ENCODE measurements at places on chromosomes 7 and 10. TPM values are rescaled to one million over a fixed set of nuclear protein-coding genes. Genes with fewer than 3 reads are reported as not detected.

MKRN1 gene
- total RNA-seq = 60.2 TPM

- H3K27me3 ChIP-seq = no peaks in the 10 kb centered on the region
- no peaks in the 10 kb centered on the region for H3K36me3 ChIP-seq
- no peak overlapping the region for H3K27ac ChIP-seq
- no peaks in the 10 kb centered on the region for H3K4me1 ChIP-seq
- H3K4me3 ChIP-seq = no peak overlapping the region
Measured at GRCh38 chr10:62858364-62858763, 42.2 kb upstream of the EGR2 start.

CTTNBP2 gene
- 18.2 TPM for total RNA-seq

GRCh38 chr10:95415621-95416031 is 124.8 kb upstream of the PDLIM1 start:
- no peaks in the 10 kb centered on the region for H3K36me3 ChIP-seq
- H3K27me3 ChIP-seq = no peaks in the 10 kb centered on the region
- no peak overlapping the region for H3K4me3 ChIP-seq
- no peak for DNase-seq

FAM131B gene
- 0.54 TPM for total RNA-seq

DNA sequence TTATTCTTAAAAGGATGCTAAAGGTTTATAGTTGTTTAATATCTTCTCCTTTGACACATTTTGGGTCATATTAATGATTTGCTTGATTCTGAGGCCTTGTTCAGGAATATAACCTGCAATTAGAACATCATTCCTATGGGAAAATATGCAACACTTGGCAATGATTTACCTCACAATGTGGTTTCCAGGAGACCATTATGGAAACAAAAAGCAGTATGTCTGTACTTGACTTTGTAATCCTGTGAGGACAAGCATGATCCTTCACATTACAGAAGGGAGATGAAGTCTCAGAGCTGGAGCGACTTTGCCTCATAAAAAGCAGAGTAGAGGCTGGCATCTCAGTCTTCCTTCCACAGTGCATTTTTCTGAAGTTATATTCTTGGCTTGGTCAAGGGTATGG is 57.0 kb upstream of the CDCA7L start:
- H3K4me1 ChIP-seq = no peaks in the 10 kb centered on the region
- DNase-seq = no peak
- no peak overlapping the region for H3K4me3 ChIP-seq
- no peaks in the 10 kb centered on the region for H3K27me3 ChIP-seq
- H3K27ac ChIP-seq = no peak overlapping the region

- no peak overlapping the region for H3K4me3 ChIP-seq
- no peak overlapping the region for H3K27ac ChIP-seq
- H3K4me1 ChIP-seq = peaks cover 2% of the 10 kb centered on the region
- no peak for DNase-seq
- no peaks in the 10 kb centered on the region for H3K36me3 ChIP-seq
Measured at GRCh38 chr10:26824015-26824690, 36.6 kb downstream of the ABI1 start.

- no peak for DNase-seq
- H3K4me3 ChIP-seq = no peak overlapping the region
- H3K27me3 ChIP-seq = no peaks in the 10 kb centered on the region
- H3K36me3 ChIP-seq = no peaks in the 10 kb centered on the region
- no peak overlapping the region for H3K27ac ChIP-seq
Measured at GRCh38 chr10:22615819-22616499, 98.4 kb downstream of the PIP4K2A start.

EPDR1 gene
- total RNA-seq = 84.4 TPM

- H3K27ac ChIP-seq = no peak overlapping the region
- H3K4me3 ChIP-seq = no peak overlapping the region
- no peak for DNase-seq
- peaks cover 18% of the 10 kb centered on the region for H3K4me1 ChIP-seq
Measured at GRCh38 chr10:48802611-48803071, 118.0 kb downstream of the WDFY4 start.

GRCh38 chr7:64873517-64873916 is 29.6 kb upstream of the ZNF273 start:
- H3K27ac ChIP-seq = no peak overlapping the region
- H3K36me3 ChIP-seq = no peaks in the 10 kb centered on the region
- no peak for DNase-seq
- H3K4me3 ChIP-seq = no peak overlapping the region
- H3K27me3 ChIP-seq = no peaks in the 10 kb centered on the region

PARG gene
- 23.1 TPM for total RNA-seq

DNA sequence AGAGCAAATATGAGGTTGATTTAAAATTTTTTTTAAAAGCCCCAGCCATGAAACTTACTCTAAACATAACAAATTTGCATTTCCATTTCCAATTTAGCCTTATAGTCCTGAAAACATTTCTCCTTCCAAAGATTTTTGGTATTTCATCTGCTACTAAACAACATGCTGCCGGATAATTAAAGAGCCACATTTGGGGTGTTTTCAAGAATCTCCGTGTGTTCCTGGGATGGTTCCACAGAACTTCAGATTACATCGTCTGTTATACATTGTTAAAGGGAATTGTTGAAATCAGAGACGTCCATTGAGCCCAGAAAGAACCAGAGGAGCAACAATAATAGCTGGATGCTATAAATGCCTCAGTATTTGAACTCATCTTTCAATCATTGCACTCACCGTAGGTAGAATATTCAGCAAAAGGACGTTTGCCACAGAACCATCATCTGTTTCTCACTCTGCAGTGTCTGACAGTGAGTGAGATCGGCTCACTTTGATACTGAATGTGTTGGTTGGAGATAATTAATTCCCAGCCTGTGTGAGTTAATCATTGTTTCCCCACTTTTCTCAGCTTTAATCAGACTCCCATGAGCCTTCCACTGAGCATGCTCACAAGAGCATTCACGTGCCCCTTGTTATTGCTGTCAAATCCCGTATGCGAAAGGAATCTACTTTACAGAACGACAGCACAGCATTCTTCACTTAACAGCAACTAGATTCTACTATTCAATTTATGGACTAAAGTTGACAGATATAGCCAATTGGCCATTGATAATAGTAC is 128.4 kb upstream of the PALS2 start:
- DNase-seq = no peak
- H3K27ac ChIP-seq = no peak overlapping the region
- no peaks in the 10 kb centered on the region for H3K27me3 ChIP-seq
- H3K4me3 ChIP-seq = no peak overlapping the region
- no peaks in the 10 kb centered on the region for H3K4me1 ChIP-seq

DNA sequence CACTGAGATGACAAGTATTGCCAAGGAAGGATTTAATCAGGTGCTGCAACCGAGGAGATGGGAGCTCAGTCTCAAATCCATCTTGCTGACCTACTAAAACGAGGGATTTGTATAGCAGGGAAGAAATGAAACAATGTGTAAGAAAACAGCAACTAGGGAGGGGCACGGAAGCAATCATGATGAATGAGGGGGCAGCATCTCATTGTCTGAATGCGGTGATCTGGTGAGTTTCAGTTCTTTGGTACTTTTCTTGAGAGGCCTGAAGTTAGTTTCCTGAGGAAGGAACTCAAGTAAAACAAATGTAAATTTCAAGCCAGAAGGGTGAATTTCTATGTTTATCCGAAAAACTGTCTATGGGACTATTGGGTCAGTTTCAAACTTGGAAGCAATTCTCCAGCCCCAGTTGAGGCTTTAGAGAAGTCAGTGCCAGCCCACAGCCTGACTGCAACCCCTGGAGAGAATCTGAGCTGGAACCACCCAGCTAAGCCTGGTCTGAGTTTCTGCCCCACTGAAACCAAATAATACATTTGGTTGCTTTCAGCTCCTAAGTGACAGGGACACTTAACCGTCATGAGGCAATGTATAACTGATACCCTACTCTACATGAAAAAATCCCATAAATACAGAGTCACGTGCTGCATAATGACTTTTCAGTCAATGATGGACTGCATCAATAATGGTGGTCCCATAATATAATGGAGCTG is 45.8 kb upstream of the TNS3 start:
- no peaks in the 10 kb centered on the region for H3K4me1 ChIP-seq
- H3K27me3 ChIP-seq = no peaks in the 10 kb centered on the region
- DNase-seq = no peak
- no peak overlapping the region for H3K4me3 ChIP-seq

GRCh38 chr7:150874401-150875198 is 22.3 kb downstream of the AOC1 start:
- no peak overlapping the region for H3K4me3 ChIP-seq
- H3K4me1 ChIP-seq = no peaks in the 10 kb centered on the region
- no peaks in the 10 kb centered on the region for H3K27me3 ChIP-seq
- H3K36me3 ChIP-seq = no peaks in the 10 kb centered on the region
- DNase-seq = no peak

- no peaks in the 10 kb centered on the region for H3K4me1 ChIP-seq
- H3K4me3 ChIP-seq = no peak overlapping the region
- no peak for DNase-seq
- H3K36me3 ChIP-seq = no peaks in the 10 kb centered on the region
- H3K27me3 ChIP-seq = no peaks in the 10 kb centered on the region
- no peak overlapping the region for H3K27ac ChIP-seq
Measured at GRCh38 chr7:127214956-127215718, 37.6 kb downstream of the GRM8 start.

C7orf57 gene
- not detected for total RNA-seq

- no peak for DNase-seq
- no peaks in the 10 kb centered on the region for H3K36me3 ChIP-seq
- no peak overlapping the region for H3K4me3 ChIP-seq
- H3K4me1 ChIP-seq = peaks cover 12% of the 10 kb centered on the region
Measured at GRCh38 chr10:114542373-114542772, 115.7 kb downstream of the ABLIM1 start.

SORBS1 gene
- 21.5 TPM for total RNA-seq

DNA sequence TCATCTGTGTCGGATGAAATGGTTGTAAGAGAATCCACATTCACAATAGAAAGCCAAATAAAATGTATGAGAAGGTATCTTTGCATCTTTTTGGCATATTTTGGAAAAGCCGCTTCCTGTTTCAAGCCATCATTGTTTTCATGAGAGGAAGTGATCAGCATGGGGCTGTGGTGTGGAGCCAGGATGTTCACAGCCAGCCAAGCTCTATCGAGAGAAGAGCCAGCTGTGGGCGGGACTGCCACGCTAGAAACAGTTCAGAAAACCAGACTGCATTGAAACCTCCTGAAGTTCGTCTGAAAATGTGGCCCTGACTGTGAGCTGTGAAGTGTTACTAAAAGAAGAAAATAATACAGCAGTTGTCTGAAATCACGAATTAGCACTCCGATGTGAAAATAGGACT is 21.2 kb upstream of the NPS start:
- H3K36me3 ChIP-seq = no peaks in the 10 kb centered on the region
- no peaks in the 10 kb centered on the region for H3K27me3 ChIP-seq
- no peak overlapping the region for H3K27ac ChIP-seq
- H3K4me1 ChIP-seq = no peaks in the 10 kb centered on the region
- H3K4me3 ChIP-seq = no peak overlapping the region

ELN gene
- total RNA-seq = 65.7 TPM

ZNF736 gene
- total RNA-seq = 22.6 TPM

PPP1R9A gene
- total RNA-seq = 89.6 TPM

CYP2W1 gene
- not detected for total RNA-seq

NANOS1 gene
- 16.7 TPM for total RNA-seq

DNA sequence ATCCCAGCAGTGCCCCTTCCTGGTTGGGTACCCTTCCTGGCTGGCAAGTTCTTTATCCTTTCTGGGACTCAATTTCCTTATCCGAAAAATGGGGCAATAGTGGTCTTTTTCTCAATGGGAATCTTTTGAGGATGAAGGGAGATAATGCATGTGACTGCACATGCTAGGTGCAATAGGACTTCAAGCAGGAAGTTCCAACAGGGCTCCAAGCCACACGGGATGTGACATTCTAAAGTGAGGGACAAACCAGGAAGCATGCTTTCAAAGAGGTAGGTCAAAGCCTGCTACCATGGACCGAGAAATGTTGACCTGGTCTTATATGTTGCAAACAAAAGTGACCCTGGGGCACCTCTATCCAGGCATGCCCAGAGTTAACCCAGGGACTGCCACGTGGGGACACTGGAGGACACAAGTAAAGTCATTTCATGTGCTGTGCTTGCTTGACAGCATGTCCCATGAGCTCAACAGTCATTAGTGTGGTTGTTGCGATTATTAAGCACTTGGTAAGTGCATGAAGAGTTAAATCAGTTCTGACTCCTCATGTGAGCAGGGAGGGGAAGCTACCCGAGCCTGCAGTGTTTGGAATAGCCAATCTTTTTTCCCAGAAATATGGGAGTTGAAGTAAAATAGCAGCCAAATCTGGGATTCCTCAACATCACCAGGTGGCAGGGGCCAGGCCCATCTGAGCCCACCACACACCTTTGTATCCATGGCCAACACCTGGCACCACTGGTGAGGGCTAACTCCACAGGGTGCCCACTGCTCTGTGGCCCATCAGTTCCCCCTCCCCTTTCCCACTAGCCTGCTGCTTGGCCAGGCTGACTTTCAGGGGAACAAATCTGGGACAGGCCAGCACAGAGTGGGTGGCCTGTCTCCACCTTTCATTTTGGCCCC is 5.7 kb downstream of the ARHGAP22 start:
- no peak overlapping the region for H3K27ac ChIP-seq
- peaks cover 2% of the 10 kb centered on the region for H3K4me1 ChIP-seq
- no peaks in the 10 kb centered on the region for H3K27me3 ChIP-seq
- no peaks in the 10 kb centered on the region for H3K36me3 ChIP-seq

JCAD gene
- total RNA-seq = 38.5 TPM

- H3K4me1 ChIP-seq = peaks cover 33% of the 10 kb centered on the region
- no peak overlapping the region for H3K27ac ChIP-seq
- no peak overlapping the region for H3K4me3 ChIP-seq
- H3K27me3 ChIP-seq = no peaks in the 10 kb centered on the region
- DNase-seq = no peak
Measured at GRCh38 chr7:105835441-105835840, 41.0 kb downstream of the ATXN7L1 start.

EBLN1 gene
- not detected for total RNA-seq

DNA sequence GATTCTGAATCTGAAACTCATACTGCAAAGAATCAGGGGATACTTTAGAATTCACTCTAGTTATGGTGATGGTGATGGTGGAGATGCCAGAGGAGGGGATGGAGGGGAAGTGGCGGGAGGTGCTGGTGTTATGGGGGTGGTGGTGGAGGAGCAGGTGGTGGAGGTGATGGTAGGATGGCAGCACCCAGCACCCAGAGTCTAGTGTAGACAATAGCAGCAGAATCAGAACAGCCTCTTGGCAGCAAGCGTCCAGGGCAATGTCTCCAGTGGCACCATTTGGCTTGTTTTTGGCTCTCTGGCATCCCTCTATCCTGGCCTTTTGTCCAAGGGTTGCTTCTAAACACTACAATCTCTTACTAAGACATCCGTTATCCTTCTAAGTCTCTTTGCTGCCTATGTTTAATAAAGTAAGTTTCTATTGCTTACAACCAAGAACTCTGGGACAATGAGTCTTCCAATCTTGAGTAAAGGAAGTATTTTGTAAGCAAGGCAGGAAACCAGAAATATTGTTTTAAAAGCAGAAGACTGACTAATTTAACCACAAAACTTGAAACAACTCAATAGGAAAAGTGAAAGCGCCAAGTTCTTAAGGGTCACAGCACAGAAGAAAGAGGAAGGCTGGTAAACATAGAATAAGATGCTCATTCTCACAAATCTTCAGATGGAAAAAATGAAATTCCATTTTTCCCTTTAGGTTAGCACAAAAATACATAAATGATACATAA is 42.4 kb upstream of the GDF10 start:
- no peak overlapping the region for H3K27ac ChIP-seq
- H3K27me3 ChIP-seq = no peaks in the 10 kb centered on the region
- H3K4me3 ChIP-seq = no peak overlapping the region
- DNase-seq = no peak
- no peaks in the 10 kb centered on the region for H3K4me1 ChIP-seq

- H3K4me1 ChIP-seq = no peaks in the 10 kb centered on the region
- H3K27ac ChIP-seq = no peak overlapping the region
- no peaks in the 10 kb centered on the region for H3K36me3 ChIP-seq
- H3K27me3 ChIP-seq = no peaks in the 10 kb centered on the region
Measured at GRCh38 chr7:119647286-119647685, 625.7 kb upstream of the KCND2 start.

Measured in thyroid gland (tissue), 4 donors.